ENCODE measurements at places on chromosomes 6 and 20. TPM values are rescaled to one million over a fixed set of nuclear protein-coding genes. Genes with fewer than 3 reads are reported as not detected.

MOG gene
- total RNA-seq, result not detected

ARMC12 gene
- total RNA-seq, result 1.5 TPM

PI3 gene
- total RNA-seq, result not detected

SCUBE3 gene
- total RNA-seq, result not detected

FAM162B gene
- not detected for total RNA-seq

NFKBIL1 gene
- 7.0 TPM for total RNA-seq

RSPO4 gene
- 0.25 TPM for total RNA-seq

MYT1 gene
- total RNA-seq, result not detected

CCN6 gene
- not detected for total RNA-seq

XKR7 gene
- total RNA-seq, result not detected

MEP1A gene
- total RNA-seq, result not detected

MAN1A1 gene
- 8.4 TPM for total RNA-seq

TGM2 gene
- not detected for total RNA-seq

GLP1R gene
- total RNA-seq, result not detected

GMPR gene
- 0.86 TPM for total RNA-seq

SIM1 gene
- total RNA-seq, result not detected

HSPA12B gene
- not detected for total RNA-seq

SGK1 gene
- total RNA-seq, result 128 TPM

TSHZ2 gene
- 0.76 TPM for total RNA-seq

EPPIN gene
- total RNA-seq, result not detected

HLA-DRB1 gene
- 33.4 TPM for total RNA-seq

CALHM4 gene
- total RNA-seq, result not detected

PDE7B gene
- total RNA-seq, result 0.22 TPM

NFS1 gene
- total RNA-seq, result 10.7 TPM

L3MBTL1 gene
- 12.8 TPM for total RNA-seq

BPIFB2 gene
- not detected for total RNA-seq

BACH2 gene
- total RNA-seq, result 164 TPM

GRM1 gene
- total RNA-seq, result not detected

ABHD16B gene
- total RNA-seq, result not detected

LY6G6F gene
- total RNA-seq, result not detected

PRDM13 gene
- total RNA-seq, result not detected

BFSP1 gene
- total RNA-seq, result 0.14 TPM

PSORS1C2 gene
- total RNA-seq, result not detected

FERMT1 gene
- not detected for total RNA-seq

NPBWR2 gene
- not detected for total RNA-seq

HLA-DQB2 gene
- total RNA-seq, result 1.4 TPM

DNAH8 gene
- not detected for total RNA-seq

CTCFL gene
- total RNA-seq, result not detected

TBXT gene
- not detected for total RNA-seq

SPATS1 gene
- not detected for total RNA-seq

CTAGE9 gene
- not detected for total RNA-seq

DOP1A gene
- total RNA-seq, result 12.3 TPM

TOX2 gene
- total RNA-seq, result 1.7 TPM

AHI1 gene
- total RNA-seq, result 16.0 TPM

HSPA1L gene
- total RNA-seq, result 1.2 TPM

SNX21 gene
- total RNA-seq, result 0.50 TPM

NKX2-2 gene
- total RNA-seq, result not detected

OSER1 gene
- 201 TPM for total RNA-seq

SASH1 gene
- total RNA-seq, result not detected

ADTRP gene
- total RNA-seq, result 4.4 TPM

SIRPD gene
- total RNA-seq, result not detected
